GM19239 (cell line): ENCODE measurements at places on chromosomes 3 and 15.
A peak's percentile ranks its signal among the peaks of the same experiment; 100 is the strongest.

DNA sequence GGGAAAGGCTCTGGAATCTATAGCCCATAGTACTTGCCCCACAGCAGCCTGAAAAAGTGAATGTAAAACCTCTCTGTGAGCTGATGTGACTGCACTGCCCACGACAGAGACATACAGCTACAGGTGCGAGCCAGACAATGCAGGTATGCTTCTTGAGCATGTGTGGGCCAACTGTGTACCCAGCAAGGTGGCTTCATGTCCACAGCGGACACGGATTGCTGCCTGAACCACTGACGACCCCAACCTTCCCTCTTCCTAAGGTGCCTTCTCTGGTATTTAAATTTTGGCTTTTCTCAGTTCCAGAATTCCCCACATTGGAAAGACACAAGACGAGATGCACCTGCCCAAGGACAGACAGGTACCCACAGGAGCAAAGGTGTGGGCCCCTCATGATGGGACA lies 65.8 kb downstream of the SCN5A start:
- no peak for DNase-seq

- DNase-seq: no peak
Measured at GRCh38 chr3:187941848-187942194, 196.6 kb upstream of the BCL6 start.

DNA sequence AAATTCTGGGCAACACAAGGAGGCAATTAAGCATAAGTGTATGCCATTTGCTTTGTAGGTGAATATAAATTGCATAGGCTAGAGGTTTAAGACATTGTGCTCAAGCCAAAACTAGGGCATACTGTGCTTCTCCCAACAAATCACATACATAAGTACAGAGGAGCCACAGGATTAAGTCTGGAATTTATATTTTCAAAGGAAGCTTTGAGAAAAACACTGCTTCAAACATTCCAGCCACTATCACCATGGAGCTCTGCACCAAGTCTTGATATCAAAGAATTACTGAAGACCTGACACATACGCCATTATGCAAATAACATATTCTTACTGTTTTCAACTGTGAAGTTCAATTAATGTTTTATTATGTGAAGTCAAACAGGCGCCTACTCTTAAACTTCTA lies 119.4 kb upstream of the NPHP3 start:
- no peak for DNase-seq

DNA sequence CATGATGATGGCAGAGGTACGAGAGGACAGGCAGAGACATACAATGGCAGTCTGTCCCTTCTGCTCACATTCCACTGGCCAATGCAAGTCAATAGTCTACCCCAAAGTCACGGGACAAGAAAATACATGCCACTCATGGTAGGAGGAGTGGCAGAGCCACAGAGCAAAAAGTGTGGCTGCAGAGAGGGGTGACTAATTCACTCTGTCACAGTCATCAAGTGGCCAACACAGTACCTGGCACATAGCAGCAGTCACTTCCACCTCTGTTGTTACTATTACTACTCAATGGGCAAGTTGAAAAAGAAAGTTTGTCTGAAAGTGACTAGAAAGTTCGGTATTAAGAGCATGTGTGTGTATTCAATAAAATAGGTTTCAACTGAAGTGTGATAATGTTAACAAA lies 91.4 kb downstream of the SMAD3 start:
- no peak for DNase-seq

GRCh38 chr3:127680798-127681221 lies 8.1 kb downstream of the ABTB1 start:
- DNase-seq: no peak

- DNase-seq: no peak
Measured at GRCh38 chr3:172550347-172550943, 27.2 kb upstream of the TNFSF10 start.

DNA sequence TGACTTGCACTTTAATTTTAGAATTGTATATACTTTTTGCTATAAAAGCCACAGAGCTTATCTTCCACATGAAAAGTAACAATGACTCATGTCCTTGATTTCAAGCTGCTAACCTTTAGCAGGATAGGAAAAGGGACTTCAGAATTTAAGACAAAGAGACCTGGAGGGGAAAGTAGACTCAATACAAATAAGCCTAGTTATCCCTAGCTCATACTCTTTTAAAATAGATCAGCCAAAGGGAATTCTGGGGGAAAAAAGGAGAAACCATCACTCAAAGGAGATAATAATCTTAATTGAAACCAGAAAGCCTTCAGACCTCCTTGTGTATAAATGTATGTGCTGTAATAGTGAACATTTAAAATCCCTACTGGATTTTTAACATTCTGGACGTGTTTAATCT lies 930.3 kb downstream of the NTRK3 start:
- DNase-seq: no peak

- DNase-seq: no peak
Measured at GRCh38 chr15:100898152-100898490, 18.5 kb downstream of the ALDH1A3 start.

DNA sequence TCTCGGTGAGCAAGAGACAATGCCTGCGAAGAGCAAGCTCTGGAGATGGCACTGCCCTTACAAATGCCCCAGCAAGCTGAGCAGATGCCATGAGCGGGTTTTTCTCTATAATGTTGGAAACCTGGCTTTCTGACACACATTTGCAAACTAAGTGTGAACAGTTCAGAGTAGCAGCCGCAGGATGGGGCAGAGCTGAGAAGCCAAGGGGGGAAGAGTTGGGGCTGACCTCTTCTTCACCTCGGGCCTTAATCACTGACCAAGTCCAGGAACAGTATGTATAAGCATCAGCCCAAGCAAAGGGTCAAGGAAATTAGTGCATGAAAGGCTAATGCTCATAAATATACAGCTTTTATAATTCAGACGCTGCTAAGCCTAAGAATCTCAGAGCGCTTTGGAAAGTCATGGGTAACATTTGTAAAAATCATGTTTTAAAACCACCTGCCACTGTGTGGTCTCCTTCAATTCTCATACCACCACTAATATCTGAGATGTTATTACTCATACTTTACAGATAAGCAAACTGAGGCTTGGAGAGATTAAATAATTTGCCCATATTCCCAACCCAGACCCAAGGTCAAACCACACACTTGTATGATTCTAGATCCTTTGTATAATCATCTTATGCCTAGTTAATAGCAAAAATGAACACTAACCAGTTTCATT lies 603.4 kb downstream of the FOXP1 start:
- no peak for DNase-seq

DNA sequence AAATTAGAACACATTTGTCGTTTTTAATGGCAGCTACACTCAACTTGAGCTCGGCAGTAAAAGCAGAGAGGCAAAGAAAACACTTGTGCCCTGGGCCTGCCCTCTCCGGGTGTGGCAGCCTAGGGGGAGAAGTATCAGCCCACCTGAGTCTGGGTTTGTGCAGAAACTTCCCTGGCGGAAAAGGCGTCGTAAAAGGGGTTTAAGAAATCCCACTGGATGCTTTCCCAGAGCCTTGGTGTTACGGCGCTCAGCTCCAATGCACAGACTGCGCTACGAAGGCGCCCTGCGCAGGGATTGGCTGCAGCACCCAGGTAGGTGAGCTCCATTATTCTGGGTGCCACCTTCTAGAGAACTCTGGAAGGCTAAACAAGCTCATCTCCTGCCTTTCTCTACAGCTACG lies 461.5 kb upstream of the NR2F2 start:
- no peak for DNase-seq

DNA sequence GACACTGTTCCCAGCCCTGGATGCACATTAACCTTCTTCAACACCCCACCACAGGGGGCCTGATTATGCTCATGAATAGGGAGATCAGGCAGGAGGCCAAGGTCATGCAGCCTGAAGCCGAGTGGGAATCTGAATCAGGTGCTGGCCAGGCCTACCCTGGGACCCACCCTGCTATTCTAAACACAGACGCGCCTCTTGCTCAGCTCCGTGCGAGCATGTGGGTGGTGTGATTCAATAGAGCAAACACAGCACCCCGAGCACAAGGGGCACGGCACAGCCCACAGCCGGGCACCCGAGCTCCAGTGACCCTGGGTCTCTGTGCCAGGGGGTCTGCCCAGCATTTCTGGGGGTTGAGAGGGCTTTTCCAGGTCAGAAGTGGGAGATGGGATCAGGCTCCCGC lies 24.6 kb upstream of the GRIP2 start:
- no peak for DNase-seq

- no peak for DNase-seq
Measured at GRCh38 chr15:65535192-65535591, 4.9 kb downstream of the HACD3 start.

DNA sequence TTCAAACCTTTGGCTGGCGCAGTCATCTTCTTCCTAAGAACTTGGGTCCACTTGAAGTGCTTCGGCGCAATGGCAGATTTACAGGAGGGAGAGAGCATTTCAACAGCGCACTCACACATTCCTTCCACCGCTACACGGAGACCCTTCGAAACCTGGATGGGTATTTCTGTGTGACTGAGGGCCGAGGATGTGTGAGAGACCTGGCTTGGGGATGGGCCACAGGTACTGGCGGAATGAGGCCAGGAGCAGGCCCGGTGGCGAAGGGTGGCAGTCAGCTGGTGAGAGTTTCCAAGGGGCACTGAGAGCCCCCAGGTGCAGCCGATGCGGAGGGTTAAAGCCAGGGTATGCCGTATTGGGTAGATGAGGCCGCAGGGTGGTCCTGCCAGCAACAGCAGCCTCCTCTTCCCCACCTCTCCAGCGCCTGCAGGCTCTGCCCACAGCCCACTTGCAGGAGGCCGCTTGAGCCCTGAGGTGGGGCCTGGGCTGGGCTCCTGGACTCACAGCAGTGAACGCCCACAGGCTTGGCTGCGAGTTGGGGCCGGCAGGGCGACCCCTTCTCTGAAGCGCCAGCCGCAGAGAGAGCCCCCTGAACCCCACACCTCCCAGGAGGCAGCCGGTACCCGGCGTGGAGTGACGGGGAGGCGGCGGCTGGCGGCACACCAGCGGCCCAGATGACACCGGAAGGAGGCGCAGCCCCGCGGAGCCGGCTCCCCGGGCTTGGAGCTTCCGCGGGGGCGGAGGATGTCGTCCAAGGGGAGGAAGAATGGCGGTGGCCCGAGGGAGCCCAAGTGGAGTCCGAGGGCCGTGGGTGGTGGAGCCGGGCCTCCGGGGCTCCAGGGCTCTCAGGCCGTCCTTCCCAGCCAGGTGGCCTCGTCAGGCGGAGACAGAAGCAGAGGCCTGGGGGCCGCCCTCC lies 166.5 kb downstream of the NSMCE3 start:
- no peak for DNase-seq

DNA sequence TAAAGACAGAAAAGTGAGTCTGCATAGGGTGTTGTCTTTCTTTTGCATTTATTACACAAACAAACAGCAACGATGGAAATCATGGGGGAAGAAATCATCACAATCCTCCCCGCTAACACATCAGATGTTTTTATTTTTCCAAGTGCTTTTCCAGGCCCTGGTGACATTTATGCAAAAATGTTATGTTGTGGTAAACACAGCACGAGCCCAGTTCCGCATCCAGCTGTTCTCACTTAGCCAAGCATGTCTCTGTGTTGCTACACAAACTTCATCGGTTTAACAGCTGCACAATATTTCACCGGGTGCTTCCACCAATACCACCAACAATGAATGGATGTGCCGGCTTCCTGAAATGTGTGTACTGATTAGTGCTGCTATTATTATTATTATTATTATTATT lies 53.7 kb upstream of the ABHD17C start:
- no peak for DNase-seq

DNA sequence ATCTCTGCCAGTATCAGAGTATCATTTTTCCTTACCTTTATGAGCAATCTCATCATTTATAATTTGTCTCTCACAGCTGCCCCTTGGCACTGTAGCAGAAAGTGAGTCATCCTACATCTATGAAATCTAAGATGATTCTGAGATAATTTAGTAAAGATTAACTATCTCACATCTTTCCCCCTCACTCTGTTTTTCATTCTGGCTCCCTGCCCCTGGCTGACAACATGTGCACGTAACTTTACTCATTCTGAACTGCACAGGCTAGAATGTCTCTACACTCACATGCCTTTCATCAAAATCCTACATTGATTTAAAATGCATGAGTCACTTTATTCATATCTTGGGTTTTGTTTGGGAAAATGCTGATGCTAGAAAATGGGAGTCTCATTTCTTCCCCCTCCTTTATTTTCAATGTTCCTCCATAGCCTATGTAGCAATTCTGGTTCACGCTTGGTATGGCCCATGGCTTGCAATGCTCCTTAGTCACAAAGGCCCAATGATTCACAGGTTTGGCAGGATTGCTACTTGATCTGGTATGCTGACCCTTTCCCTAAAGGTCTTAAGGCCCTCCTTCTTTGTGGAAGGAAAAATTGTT lies 838.5 kb downstream of the TUSC7 start:
- no peak for DNase-seq

GRCh38 chr15:39242345-39242744 lies 338.5 kb upstream of the THBS1 start:
- DNase-seq: no peak

GRCh38 chr3:184580376-184580775 lies 18.8 kb downstream of the EPHB3 start:
- no peak for DNase-seq

- peak; percentile 91 for DNase-seq
Measured at GRCh38 chr15:90902840-90903732, at the start of gene MAN2A2. Gene MAN2A2, plus strand, starts transcription at chr15:90903302. Its CDS starts 906 bp downstream, at chr15:90904208.

GRCh38 chr15:96331144-96331944 lies 844 bp downstream of the NR2F2 start:
- no peak for DNase-seq

DNA sequence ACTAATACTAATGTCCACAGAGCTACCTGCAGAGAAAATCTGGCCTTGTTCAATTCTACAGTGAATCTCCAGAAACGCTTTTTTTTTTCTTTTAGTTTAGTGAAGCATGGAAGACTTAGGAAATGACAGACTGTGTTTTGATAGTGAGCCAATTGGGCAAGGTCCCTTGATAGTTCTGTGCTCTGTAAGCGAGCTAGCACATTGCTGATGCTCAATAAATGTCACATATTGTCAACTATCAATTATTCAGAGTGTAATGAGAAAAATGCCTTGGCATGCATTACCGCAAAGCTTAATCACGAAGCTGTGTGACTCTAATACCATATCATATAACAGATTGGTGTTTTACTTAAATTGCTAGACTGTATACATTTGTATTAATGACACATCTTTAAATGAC lies 5.2 kb upstream of the C3orf85 start:
- no peak for DNase-seq

DNA sequence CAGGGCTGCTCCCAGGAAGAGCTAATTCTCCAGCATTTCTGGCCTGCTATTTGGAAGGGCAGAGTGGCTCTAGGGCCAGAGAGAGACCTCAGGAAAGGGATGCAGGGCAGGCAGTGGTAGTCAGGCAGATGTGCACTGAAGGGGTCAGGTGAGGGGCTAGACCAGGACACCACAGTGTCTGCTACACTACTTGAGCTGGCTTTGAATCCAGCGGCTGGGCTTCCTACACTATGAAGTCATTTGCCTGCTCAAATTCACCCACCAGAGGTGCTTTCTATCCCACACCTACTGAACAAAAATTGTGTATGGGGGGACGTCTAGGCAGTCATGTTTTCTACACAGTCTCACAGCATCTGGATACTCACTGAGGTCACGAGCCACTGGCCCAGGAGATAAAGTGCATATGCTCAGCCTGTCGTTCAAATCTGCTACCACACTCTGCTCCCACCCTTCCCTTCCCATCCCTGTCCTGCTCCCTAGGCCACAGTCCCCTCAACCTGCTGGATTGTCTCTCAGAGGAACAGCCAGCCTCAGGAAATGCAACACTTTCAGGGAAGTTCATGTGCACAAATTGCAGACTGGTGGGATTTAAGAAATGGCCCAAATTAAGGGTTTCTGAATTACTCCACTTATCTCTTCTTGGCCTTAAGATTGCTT lies 49.9 kb upstream of the SLC6A11 start:
- DNase-seq: no peak
